ENCODE measurements at places on chromosomes 5 and 9.

DNA sequence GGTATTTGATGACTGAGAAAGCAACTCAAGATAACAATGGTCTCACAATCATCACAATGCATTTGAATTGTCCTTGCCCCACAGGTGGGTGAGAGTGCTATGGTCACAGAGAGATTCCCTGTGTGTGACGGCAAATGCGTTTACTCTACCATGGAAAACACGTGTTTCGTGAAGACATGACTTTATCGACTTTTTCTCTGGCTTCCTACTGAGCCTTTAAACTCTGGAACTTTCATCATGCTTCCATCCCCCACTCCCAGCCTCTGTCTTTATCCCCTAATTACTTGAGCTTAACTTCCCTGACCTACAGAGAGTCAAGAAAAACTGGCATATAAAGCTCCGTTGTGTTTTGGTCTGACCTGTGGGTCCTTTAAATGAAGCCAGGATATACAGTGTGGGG is 414.1 kb upstream of the CLINT1 start:
- DNase-seq, result no peak

DNA sequence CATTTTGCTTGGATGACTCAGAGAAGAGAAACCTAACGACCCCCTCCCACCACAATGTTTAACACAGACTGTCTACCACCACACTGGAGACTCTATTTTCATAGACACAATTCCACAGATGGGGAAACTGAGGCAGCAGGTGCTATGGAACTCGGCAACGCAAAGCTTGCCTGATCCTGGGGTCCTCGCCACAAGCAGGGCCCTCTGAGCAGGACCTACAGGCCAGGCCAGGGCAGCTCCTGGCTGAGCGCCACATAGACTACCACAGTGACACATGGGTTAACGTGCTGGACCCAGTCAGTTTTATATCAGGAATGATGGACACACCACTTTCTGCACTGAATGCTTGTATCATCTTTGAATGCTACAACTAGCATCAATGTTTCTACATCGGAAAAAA is 11.8 kb downstream of the IPPK start:
- DNase-seq, result no peak

DNA sequence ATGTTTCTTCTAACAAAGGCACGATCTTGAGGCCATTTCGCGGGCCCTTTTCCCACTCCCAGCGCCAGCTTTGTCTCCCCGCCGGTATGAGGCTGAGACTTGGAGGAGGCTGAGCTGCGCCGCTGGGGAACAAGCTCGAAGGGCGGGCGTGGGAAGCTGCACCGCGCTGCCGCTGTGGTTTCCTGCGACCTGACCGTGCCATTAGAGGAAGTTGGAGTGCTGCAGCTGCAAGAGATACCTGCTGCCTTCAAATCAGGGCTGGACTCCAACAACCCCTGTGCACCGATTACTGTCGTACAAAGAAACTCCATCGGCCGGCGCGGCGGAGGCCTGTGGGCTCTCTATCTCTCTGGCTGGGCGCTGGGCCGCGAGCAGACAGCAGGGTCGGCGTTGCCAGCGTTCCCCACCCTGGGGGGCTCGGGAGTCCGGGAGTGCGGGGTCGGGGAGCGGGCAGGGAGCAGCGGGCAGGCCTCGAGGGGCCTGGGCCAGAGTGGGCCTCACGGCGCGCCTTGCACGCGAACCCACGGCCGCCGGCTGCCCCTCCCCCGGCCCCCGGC is 1.3 kb upstream of the ERBIN start:
- no peak for DNase-seq

- DNase-seq, result peak; percentile 0
Observed at GRCh38 chr9:80885894-80886293, 803.5 kb downstream of the TLE1 start.

Measured in NCI-H524 treated with DMSO at 0.1 percent for 48 hours (cell line).